ENCODE measurements at places on chromosomes 6 and 20.

- DNase-seq, result no peak
Observed at GRCh38 chr6:116649129-116649528, 19.4 kb downstream of the ZUP1 start.

GRCh38 chr6:15770347-15771143, 107.7 kb upstream of the DTNBP1 start:
- peak; percentile 35 for DNase-seq

- DNase-seq, result peak; percentile 62
Observed at GRCh38 chr6:36979347-36979742, 6.7 kb downstream of the MTCH1 start.

- DNase-seq, result peak; percentile 89
Observed at GRCh38 chr6:137729866-137730629, 137.0 kb upstream of the TNFAIP3 start.

DNA sequence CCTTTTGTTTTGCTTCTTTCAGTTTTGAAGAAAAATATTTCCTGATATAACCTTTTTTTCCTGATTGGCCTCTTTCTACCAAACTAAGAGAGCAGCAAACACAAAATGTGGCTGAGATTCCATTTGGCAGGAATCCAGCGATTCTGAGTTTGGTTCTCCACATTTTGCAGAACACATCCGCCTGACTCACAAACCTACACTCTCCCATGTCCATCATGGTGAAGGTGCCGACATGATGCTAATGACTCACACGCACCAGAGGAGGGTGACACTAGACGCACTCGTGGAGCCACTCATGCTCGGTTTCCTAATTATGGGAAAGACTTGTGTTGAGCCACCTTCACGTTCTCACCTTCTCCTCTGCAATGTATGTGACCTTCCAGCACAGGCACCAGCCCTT, 45.9 kb upstream of the DUSP22 start:
- DNase-seq, result peak; percentile 57

- no peak for DNase-seq
Observed at GRCh38 chr6:54784011-54784410, 62.6 kb upstream of the FAM83B start.

DNA sequence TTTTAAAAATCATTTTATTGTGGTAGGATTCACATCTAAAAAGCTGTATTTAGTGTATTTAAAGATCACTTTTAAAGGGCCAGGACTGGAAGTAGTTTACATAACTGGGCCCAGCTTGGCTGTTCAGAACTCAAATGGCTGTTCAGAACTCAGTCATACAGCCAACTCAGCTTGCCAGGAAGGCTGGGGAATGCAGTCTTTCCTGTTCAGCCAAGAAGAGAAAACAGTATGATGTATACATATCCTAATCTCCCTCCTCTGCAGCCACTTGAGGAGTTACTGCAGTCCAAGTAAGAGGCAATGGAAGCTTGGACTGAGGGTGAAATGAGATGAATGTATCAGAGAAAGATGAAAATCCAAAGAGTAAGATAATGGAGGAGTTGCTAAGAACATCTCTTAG, 24.6 kb downstream of the DSTN start:
- peak; percentile 50 for DNase-seq

- DNase-seq, result peak; percentile 10
Observed at GRCh38 chr20:44038681-44039123, 124.0 kb downstream of the TOX2 start.

- no peak for DNase-seq
Observed at GRCh38 chr20:55977690-55978459, 27.4 kb downstream of the CBLN4 start.

GRCh38 chr20:18133962-18134361, 3.7 kb upstream of the KAT14 start:
- DNase-seq, result no peak

DNA sequence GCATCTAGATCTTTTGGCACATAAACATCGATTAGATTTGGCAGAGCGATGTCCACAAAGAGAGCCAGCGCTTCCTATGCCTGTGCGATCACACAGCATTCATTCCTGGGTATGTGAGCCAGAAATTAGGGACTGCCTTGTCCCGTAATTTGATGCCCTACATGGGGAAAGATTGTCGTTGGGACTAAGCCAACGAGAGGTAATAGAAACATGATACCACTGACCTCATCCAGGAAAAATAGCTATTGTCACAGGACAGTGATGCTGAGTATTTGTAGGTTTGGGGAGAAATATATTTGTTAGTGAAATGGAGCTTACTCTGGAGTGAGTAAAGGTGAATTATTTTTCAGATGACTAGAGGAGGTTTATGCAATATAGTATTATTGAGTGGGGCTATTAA, 154.0 kb downstream of the TSHZ2 start:
- peak; percentile 26 for DNase-seq

DNA sequence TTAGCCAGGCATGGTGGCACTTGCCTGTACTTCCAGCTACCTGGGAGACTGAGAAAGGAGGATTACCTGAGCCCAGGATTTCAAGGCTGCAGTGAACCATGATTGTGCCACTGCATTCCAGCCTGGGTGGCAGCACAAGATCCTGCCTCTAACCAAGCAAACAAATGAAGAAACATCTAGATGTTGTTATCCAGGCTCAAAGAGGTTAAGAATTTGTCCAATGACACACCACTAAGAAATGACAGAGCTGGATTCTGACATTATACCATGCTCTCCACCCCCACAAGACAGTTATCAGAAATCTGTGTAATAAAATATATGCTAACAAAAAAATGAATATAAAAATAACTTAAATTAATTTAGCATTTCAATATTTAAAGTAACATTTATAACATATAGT, 925.5 kb upstream of the SLC35B3 start:
- no peak for DNase-seq

GRCh38 chr6:77456531-77457248, 6.6 kb downstream of the HTR1B start:
- peak; percentile 99 for DNase-seq

DNA sequence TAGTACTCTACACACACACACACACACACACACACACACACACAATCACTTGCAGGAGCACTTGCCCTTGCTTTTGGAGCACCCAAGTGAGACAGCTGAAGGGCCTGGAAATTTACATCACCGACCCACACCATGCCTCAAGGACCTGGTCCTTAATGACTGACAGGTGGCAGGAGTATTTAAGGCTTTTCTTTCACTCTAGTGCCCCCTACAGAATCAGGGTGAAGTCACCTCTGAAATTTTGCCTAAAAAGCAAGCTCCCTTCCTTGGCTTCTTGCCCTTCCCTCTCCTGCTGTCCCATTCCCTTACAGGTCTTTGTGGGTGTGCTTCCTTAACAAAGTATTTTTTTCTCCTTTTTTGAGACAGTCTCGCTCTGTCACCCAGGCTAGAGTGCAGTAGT, 353.5 kb upstream of the IRAK1BP1 start:
- no peak for DNase-seq

GRCh38 chr20:13800728-13801134, 15.9 kb downstream of the NDUFAF5 start:
- peak; percentile 91 for DNase-seq

GRCh38 chr6:25630508-25631278, 21.3 kb upstream of the SCGN start:
- no peak for DNase-seq

- no peak for DNase-seq
Observed at GRCh38 chr6:87846434-87846833, 144.4 kb upstream of the AKIRIN2 start.

DNA sequence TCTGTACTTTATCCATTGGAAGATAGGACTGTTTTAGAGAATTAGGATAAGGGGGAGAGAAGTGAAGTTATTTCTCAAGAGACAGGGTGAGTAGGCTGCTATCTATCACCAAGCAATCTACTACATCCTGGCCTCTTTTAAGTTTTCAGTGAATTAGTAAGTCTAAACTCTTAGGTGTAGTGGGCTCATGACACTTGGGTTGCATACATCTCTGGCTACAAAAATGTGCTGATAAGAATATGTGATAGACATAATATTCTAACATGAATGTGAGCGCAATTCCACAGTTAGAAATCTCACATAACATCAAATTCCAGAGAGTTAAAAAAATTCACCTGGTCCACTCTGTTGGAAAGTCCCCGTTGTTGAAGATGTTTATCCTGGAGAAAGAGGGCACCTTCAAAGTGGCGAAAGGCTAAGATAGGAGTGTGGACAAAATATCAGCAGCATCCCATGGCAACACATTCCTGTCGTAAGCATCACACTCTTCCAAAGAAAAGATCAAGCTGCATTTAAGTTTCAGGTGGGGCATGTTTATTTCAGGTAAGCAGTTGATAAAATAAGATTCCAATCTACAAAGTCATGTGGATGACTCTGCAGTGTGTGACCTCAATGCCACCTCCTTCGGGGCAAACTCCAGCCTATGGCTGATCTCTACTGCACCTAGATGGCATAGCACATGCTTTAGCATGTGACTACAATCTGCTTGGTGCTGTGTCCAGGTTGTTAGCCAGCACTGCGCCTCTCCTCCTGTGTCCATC, 111.7 kb upstream of the NEDD9 start:
- no peak for DNase-seq

GRCh38 chr6:106527979-106528378, 101.3 kb downstream of the RTN4IP1 start:
- DNase-seq, result peak; percentile 99
